ENCODE measurements at places on chromosomes 5 and 9.

GRCh38 chr5:132134384-132134783 is 60.8 kb downstream of the CSF2 start:
- no peak for DNase-seq

DNA sequence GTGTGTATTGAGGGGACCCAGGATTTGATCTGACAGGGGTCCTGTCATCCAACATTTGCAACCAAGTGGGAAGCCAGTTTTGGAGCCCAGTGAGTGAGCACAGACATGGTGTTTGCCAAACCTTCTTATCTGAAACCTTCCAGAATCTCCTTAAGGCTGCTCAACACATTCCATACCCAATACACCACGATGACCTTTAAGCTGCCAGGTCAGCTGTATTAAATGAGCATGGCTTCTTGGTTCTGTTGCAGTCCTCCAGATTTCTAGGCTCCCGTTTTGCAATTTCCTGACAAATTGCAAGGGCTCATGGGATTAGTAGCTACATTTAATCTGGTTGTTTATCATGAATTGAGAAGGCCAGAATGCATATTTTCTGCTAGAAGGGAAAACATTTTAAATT is 124.2 kb upstream of the ATP10B start:
- DNase-seq, result no peak

DNA sequence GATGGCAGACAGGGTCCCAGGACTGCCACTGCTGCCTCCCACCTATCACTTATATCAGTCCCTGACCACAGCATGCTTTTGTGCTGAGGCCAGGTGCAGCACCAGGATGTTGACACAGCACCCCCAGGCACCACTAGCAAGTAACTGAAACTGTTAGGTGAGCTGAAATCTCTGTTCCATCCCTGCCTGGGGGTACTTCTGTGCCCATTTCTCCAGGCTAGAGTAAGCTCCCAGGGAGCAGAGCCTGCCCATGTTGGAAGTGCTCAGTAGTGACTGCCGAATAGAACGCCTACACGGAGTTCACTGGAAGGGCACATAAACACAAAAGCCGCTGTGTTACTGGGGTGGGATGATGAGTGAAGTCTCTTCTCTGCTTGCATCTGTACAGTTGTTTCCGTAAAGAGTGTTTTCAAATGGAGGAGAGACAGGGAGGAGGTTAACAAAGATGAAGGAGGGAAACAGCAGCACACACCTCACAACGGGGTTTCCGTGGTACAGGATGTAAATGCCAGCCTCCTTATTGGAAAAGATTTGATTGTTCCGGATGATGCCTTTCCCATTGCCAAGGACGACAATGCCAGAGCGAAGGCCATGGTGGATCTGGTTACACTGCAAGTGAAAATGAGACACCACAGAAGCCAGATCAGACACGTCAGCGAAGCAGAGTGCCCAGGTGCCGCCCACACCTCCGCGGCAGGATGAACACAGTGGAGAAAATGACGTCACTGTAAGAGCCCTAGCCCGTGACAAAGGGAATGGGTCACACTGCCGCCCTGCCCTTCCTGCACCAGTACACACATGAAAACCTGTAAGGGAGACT is 43.1 kb downstream of the POLR1E start:
- peak; percentile 14 for DNase-seq

- peak; percentile 35 for DNase-seq
Measured at GRCh38 chr9:77011973-77012821, 7.3 kb upstream of the FOXB2 start.

- no peak for DNase-seq
Measured at GRCh38 chr9:112132356-112132755, 42.7 kb downstream of the SUSD1 start.

GRCh38 chr9:125494653-125494915 is 212.4 kb downstream of the MAPKAP1 start:
- DNase-seq, result no peak

- no peak for DNase-seq
Measured at GRCh38 chr9:125999504-125999881, 252.3 kb downstream of the PBX3 start.

- no peak for DNase-seq
Measured at GRCh38 chr5:60340965-60341471, 358.9 kb downstream of the DEPDC1B start.

GRCh38 chr5:146860213-146860893 is 18.2 kb downstream of the PPP2R2B start:
- DNase-seq, result no peak

GRCh38 chr9:77384406-77384805 is 207.1 kb downstream of the VPS13A start:
- no peak for DNase-seq

- no peak for DNase-seq
Measured at GRCh38 chr9:36194326-36195000, 3.7 kb downstream of the CLTA start.

GRCh38 chr9:99365233-99365980 is 143.3 kb downstream of the SEC61B start:
- no peak for DNase-seq

DNA sequence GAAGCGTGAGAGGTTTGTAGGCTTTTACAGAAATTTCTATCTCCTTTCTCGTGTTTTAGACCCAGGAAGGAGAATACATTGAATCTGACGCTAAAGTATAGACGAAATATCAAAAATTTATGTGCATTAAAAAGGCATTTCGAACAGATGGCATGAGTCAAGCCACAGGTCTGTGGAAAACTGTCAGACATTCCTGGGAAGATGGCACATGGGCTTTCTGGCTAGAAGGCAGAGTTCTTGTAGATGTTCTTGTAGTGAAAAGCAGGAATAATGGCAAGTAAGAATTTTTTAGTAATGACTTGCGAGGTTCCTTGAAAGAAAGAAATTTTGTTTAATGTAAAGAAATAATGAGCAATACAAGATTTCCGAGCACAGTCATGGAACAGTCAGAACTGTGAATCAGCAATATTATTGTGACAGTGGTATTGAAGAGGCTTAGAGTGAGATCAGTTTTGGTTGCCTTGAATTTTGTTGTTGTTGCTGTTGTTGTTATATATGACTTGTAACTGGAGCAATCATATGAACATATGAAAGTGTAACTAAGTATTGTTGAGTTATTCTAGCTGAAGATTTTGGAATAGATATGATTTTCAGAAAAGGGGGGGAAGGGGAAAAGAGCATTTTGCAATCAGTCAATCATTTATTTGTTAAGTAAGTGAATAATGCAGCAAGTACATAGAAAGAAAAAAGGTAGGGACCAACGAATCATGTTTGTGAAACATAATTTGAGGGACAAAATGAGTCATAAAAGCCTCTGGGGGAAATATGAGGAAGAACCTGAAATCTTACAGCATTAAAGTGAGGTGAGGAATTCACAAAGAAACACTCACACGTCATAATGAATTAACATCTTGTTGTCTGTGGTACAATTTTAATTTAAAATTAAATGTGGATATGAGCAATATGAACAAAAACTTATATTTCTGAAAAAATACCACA is 339.0 kb upstream of the CTNND2 start:
- no peak for DNase-seq

DNA sequence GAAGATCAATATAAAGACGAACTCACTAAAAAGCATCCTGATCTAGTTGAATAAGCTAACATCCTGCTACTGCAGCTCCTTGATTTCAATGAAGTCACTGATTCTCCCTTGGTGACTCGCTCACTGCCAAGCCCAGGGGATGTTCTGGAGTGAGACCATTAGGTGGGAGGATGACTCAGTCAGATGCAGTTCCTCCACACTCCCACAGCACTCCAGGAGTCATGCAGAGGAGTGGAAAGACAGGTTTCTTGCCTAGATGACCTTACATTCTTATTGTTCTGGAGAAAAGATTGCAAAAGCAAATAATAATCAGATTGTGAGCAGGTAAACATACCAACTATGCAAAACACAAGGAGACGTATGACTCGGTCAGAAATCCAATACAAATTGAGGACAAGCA is 15.3 kb downstream of the GCNT4 start:
- DNase-seq, result no peak

DNA sequence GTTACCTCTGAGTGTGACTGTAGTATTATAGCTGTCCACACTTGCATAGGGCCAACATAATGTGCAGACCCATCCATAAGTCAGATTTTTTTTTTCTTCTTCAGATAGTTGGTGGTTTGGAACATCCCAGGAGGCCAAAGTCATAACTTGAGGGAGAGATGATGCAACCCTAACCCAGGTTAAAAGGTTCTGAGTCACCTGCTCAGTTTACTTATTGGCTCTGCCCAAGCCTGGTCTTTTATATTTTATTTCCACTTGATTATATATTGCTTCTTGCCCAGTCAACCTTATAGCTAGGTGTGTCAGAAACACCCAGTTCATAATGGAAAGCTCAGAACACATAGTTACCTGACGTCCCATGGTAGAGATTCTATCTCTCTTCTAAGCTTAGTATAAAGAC is 113.1 kb upstream of the PCSK1 start:
- no peak for DNase-seq

DNA sequence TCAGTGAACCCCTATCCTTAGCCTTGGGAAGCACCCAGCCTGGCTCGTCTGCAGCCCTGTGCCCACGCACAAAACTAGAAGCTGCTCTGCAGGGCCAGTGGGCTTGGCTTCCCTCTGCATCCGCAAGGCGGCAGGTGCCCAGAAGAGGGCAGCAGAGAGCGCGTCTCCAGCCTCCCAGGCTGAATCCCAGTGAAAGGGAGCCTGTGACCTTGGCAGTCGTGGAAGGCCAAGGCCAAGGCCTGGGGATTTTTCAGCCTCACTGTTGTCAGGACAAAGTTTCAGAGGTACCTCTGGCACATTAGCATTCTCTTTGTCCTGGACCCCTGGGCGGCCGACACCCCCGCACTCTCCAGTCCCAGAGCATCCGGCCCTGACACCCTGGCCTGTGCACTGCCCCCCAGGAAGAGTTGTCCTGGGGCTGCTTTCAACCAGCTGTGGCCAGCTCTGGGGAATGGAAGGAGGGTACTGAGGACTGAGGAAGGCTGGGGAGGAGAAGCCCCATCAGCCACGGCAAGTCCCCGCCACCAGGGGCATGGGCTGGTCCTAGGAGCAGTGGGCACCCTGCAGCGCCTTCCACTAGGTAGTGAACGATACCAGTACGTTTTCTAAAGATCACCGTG is 63.6 kb upstream of the IL17B start:
- peak; percentile 65 for DNase-seq

DNA sequence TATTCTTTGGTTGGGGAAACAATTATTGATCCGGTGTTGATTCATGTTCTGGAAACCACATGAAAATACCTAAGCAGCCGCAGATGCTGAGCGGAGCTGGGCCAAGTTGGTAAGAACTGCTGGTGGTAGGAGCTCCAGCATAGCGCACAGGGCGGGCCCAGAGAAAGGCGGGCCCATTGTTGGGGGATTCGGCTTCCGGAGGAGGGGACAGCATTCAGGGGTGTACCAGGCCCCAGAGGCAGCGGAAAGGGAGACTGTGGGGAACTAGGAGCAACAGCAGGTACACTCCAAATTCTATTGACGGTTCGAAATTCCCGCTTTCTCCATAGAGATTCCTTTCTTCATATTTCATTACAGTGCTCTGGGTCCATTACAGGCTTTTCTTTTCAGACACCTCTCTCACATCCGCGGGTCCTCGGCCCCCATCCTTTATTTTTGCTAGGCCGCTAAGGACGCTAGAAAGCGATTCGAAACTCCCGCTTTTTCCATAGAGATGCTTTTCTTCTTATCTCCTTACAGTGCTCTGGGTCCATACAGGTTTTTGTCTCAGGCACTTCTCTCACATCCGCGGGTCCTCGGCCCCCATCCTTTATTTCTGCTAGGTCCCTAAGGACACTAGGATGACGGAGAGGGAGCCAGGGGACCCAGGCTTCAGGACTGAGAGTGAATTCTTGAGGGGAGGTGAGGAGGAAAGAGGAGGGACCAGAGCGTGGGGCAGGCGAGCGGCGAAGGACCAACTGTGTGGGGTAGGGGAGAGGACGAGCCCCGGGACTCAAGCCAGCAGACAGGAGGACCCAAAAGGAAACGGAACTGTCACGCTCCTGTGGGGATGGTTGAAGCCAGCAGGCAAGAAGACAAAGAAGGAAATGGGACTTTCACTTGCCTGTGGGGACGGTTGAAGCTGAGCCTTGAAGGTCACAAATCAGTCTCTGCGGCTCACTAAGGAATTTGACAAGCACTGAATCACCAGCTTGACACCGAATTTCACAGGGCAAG is at the start of gene CCDC152:
CCDC152 (plus strand) TSS at position 213 of the 996 bp plus-strand sequence. CDS start 2,304 bp downstream, outside the sequence.
- peak; percentile 11 for DNase-seq

GRCh38 chr9:14107977-14108376 is 206.0 kb downstream of the NFIB start:
- DNase-seq, result no peak

DNA sequence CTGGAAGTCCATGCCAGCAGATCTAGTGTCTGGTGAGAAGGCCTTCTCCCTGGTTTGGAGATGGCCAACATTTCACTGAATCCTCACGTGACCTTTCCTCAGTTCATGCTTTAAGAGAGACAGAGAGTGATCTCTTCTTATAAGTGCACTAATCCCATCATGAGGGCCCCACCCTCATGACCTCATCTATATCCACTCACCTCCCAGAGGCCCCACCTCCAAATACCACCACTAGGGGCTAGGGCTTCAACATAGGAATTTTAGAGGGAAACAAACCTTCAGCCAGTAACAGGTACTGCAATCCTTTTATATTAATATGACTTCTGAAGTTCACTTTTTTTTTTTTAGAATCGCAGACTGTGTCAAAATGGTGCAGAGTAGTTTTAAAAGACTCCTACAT is 496.9 kb upstream of the ADAMTS16 start:
- DNase-seq, result no peak

DNA sequence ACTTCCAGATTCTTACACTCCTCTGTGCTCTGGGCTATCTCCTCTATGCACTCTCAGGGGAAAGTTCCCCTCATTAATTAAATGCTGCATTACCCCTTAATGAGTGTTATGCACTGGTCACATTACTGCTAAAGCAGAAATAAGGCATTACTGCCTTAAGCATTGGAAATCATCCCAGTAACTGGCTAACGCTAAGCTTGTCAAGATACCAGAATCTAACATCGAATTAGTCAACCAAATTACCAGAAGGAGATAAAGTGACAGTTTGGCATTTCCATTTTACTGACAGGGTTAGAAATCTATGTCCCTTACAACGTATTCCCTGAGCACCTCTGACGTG is 69.5 kb upstream of the FAM169A start:
- no peak for DNase-seq

GRCh38 chr9:124505006-124505900 is 1.9 kb downstream of the NR5A1 start:
- DNase-seq, result no peak

GRCh38 chr5:439181-439580 is 3.8 kb upstream of the EXOC3 start:
- no peak for DNase-seq

DNA sequence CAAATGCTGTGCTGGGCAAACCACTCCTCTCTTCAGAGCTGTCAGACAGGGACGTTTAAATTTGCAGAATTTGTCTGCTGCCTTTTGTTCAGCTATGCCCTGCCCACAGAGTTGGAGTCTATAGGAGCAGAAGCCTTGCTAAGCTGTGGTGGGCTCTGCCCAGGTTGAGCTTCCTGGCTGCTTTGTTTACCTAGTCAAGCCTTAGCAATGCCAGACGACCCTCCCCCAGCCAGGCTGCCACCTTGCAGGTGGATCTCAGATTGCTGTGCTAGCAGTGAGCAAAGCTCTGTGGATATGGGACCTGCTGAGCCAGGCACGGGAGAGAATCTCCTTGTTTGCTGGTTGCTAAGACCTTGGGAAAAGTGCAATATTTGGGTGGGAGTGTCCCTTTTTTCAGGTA is 314.9 kb downstream of the NNT start:
- DNase-seq, result no peak

GRCh38 chr5:162209005-162209605 is 141.5 kb downstream of the GABRG2 start:
- DNase-seq, result no peak

All from stimulated activated CD8-positive, alpha-beta memory T cell treated with anti-CD3 and anti-CD28 coated beads, Interleukin-7, amount 100 ng/mL, for 1 hour (primary cell).